ENCODE measurements at places on chromosomes 1 and 21.

GRCh38 chr1:211752951-211753486, 77.5 kb downstream of the LPGAT1 start:
- no peak for DNase-seq

DNA sequence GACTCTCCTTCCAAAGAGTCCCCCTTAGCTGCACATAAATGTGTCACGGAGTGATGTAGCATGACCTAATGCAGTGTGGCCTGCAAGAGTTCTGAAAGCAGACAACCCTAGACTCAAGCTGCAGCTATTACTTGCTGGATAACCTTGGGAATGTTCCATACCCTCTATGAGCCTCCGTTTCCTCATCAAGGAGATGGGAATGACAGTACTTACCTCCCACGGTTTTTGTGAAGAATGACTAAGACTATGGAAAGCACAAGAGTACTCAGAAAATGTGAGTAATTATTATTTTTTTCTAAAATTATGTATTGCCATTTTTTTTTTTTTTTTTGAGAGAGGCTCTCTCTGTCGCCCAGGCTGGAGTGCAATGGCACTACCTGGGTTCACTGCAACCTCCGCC, 3.0 kb downstream of the TTC39A start:
- DNase-seq = no peak

DNA sequence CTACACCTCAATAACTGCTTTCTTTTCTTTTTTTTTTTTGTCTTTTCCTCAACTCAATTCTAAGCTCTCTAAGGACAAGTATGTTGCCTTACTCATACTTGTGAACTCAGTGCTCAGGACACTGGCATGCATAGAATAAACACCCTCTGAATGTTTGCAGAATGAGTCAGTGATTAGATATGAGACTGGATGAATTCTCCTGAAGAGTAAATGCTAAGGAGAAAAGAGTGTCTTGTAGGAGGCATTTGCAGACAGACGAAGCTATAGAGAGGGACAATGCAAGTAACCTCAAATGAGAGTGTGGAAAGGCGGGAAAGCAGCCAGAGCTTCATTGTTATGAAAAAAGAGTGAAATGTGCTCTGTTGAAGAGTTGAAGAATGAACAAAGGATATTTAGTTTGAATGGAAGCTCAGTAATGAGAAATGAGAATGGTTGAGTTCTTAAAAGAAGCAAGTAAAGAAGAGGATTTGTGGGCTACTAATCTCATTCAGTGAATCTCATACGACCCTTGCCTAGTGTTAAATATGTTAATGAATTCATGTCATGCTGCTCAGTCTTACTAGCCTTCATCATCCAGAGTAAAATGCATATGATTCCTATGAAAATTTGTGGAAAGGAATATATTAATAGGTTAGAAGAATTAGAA, 166.1 kb upstream of the DPYD start:
- DNase-seq = no peak

- DNase-seq = no peak
These were observed 72.1 kb upstream of the ZBTB40 start for GRCh38 chr1:22379566-22379965.

- no peak for DNase-seq
These were observed 88.1 kb downstream of the TM2D1 start for GRCh38 chr1:61636814-61637213.

GRCh38 chr1:228378873-228379460, 27.7 kb downstream of the TRIM11 start:
- no peak for DNase-seq

DNA sequence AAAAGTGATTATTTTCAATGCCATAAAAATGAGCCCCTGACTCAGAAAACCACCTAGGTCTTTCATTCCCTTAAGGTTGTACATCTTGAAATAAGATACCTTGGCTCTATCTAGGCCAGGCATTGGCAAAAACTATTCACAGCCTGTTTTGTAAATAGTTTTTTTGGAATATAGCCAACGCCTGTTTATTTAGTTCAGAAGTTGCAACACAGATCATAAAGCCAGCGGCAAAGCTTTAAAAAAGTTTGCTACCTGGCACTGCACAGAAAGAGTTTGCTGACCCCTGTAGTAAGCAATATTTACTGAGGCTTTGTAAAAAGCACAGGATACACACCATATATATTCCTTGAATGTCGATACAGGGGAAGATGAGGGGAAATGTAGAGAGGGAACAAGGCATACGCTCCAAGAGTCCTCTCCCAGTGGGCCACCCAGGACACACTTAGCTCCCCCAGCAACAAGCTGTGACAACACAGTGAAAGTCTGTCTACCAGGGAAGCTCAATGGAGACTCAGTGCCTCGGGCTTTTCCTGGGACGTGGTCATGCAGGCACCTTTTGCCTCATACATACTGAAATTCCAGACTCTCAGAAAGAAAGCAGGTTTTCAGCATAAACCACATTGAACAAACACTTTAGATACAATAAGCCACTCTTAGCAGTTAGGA, 20.5 kb downstream of the TARBP1 start:
- no peak for DNase-seq

- DNase-seq = no peak
These were observed 99.2 kb upstream of the ACTL8 start for GRCh38 chr1:17655922-17656321.

DNA sequence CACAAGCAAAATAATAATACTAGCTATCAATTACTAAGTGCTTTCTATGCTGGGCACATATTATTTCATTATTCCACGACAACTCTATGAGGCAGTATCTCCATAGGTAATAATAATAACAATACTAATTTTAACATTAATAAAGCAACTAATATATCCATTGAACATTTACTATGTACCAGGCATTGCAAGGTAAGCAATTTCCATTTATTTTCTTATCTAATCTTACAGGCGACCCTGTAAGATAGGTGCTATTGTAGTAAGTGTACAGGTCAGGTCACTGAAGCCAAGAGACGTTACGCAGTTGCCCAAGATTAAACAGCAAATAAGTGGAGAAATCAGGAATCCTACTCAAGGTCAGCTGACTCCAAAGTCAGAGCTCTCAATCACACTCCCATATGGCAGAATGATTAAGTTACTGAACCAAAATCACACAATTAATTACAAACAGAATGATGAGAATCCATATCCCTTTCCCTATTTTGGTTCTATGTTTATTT, 198.4 kb downstream of the SLC45A1 start:
- no peak for DNase-seq

- DNase-seq = no peak
These were observed 1.9 kb upstream of the DCAF6 start for GRCh38 chr1:167934426-167935215.

DNA sequence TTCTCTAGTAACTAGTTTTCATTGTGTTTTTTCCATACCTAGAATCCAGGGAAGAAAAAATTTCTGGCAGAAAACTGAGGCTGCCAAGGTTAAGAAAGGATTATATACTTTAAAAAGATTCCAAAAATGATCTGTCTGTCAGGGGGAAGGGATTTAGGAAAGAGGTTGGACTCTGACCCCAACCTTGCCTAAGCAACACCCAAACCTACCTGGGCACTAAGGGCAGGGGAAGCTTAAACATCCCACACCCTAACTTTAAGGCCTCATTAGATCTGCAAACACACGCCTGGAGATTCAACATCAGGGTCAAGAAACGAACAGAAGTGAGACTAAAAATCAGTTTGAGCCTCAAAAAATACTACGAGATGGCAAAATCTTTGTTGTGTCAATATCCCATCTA, 19.4 kb downstream of the KDM5B start:
- DNase-seq = no peak

DNA sequence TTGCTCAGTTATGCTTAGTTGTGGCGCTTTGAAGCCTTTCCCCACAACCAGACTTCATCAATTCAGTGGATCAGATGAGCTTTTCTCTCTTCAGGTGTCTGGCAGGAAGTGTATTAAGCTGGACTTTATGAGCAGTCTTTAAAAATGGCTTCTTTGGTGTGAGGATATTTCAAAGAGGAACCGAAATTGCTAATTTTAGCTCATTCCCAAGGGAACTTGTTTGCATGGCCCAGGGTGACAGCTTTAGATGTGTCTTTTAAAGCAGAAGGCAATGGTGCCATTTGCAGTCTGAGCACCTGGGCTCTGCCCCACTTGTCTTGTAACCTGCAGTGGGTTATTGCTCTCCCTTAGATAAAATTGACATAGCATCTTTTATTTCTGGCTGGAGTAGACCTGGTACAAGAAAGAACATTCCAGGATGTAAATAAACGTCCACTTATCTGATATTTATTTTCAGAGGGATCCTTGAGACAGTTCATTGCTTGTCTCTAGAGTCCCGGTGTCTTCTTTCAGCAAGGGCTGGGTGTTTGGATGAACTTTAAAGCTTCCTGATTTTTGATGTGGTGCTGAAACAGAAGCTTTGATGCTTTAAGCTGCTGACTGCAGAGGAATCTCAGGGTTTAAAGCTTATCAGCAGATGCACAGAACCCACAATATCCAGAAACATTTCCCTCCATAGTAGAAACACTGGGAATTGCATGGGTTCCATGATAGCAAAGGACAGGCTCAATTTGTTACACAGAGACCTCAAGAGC, 241.7 kb downstream of the ADGRL2 start:
- DNase-seq = no peak

DNA sequence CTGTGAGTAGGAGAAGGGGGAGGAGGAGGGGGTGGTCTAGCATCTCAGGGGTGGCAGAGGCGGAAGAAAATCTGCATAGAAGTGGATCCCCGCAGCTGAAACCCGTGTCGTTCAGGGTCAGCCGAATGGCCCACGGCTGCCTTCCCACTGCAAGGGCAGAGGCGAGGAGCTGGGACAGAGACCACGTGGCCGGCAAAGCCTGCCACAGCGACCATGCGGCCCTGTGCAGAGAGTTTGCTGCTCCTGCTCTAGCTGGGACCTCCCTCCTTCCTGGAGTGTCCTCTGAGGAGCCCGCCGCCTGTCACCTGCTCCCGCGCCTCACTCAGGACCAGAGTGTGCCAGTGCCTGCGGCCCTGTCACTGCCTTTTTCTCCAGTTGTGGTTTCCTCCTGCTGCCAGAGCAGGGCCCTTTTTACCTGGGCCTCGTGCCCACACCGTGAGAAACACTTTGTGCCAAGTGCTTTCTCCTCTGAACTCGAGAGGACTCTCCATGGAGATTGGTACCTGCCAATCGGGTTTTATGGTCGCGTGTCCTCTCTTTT, 5.4 kb upstream of the TRPM2 start:
- DNase-seq = no peak

DNA sequence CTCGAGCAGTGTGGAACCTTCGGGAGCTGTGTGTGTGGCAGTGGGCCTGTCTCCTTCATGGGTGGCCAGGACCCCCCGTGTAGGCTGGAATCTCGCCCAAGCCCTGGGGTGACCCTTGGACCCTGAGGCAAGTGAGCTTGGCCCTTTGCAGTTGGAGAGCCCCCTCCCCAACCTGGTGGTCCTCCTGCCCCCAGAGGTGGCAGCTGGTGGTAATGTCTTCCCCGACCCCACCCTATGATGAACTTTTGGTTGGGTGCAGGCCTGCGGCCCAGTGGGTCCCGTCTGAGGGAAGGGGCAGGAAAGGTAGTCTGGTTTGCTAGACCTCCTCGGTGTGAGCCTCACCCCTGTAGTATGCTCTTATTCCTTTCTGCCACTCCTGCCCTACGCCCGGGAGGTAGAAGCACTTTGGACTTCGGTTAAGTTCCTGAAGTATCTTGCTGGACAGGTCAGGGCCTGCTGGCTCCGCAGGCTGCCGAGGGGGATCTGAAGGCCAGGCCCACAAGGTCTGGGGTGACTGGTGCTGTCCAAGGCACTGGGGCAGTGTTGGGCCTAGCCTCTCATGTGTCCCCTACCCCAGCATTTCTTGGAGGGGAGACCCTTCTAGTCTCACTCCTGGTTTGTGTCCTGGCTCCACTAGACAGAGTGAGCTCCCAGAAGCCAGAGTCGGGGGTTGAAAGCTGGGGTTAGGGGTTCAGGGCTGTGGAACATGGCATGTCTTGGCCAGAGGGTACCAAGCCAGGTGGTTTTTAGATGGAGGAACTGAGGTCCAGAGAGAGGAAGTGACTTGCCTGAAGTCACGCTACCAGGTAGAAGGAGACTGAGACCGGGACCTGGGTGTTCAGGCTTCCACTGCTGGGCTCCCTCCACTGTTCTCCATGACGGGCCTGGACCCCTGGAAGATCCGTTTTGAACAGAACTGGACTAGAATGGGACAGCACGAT, 1.8 kb downstream of the ZNF362 start:
- no peak for DNase-seq

- DNase-seq = no peak
These were observed 56.5 kb downstream of the CAMSAP2 start for GRCh38 chr1:200795156-200795555.

DNA sequence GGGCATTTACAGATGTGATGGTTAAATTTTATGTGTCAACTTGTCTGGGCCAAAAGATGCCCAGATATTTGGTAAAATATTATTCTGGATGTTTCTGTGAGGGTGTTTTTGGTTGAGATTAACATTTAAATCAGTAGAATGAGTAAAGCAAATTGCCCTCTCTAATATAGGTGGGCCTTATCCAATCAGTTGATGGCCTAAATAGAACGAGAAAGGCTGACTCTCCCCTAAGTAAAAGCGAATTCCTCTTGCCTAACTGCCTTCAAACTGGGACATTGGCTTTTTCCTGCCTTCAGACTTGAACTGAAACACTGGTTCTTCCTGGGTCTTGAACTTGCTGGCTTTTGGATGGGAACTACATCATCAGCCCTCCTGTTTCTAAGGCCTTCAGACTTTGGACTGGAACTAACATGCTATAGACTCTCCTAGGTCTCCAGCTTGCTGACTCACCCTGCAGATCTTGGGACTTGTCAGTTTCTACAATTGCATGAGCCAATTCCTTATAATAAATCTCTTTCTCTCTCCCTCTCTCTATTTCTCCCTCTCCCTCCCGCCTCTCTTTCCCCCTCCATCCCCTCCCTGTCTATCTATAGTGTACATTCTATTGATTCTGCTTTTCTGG, 10.2 kb upstream of the NAV1 start:
- DNase-seq = no peak

GRCh38 chr21:44889625-44890337, 16.3 kb upstream of the PTTG1IP start:
- DNase-seq = no peak

DNA sequence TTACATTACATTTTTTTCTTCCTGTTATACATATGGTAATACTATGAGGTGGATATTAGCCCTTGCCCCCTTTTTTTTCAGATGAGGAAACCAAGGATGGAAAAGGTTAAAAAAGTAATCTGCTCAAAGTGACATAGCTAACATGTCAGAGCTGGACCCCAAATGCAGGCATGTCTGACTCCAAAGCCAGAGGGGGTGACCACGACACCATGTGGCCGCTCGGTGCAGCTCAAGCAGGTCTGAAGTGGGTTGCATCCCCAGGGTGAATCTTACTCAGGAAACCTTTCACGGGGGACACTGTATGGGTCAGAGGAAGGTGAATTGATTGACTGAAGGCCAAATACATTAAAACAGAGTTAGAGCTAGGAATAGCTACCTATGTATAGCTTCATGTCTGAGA, 34.8 kb downstream of the CD34 start:
- no peak for DNase-seq
